ENCODE measurements at places on chromosomes 7 and 10.
A peak's percentile ranks its signal among the peaks of the same experiment; 100 is the strongest.

- no peak for DNase-seq
These were observed 19.6 kb downstream of the CSTF2T start for GRCh38 chr10:51679841-51680240.

GRCh38 chr10:66678521-66678920 lies 247.3 kb upstream of the LRRTM3 start:
- no peak for DNase-seq

DNA sequence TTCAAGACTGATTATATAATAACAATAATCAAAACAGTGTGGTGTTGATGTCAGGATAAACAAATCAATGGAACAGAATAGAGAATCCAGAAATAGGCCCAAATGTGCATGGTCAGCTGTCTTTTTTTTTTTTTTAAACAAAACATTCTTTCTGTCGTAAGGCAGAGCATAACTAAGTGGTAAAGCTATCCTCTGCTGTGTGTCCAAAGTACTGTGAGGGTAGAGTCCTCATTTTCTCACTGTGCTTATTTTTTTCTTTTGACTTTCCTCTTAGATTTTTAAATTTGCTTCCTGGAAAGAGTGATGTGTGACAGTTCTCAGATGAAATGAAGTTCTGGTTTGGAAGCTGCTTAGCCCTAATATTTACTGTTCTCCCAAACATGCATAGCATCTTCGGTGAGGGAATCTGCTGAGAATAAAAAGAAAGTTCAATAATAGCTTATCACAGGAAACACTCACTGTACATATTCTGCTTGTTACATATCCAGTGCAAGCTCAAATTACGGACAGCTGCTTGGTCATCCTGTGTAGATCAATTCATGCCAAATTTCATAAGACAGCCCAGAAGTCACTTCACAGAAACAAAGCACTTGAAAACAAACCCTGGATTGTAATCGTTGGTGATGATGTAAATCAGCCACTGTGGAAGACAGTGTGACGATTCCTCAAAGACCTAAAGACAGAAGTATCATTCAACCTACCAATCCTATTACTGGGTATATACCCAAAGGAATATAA lies 423.9 kb downstream of the NEBL start:
- DNase-seq = no peak

DNA sequence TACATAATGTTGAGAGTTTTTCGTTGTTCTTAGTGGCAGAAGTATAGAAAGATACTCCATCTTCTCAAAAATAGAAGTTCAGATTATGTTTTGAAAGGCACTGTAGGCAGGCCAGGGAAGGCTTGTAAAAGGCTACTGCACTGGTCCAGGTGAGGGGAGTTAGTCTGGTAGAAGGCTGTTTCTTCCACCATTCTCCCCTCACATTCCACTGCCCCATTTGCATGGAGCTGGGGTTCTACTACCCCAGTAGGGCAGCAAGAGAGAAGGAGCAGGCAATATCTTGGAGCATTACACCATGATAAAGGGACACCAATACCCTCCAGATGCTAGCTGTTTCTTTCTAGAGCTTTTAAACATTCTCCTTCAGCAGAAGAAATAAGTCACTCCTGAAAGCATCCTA lies 16.5 kb upstream of the SGMS1 start:
- DNase-seq = no peak

DNA sequence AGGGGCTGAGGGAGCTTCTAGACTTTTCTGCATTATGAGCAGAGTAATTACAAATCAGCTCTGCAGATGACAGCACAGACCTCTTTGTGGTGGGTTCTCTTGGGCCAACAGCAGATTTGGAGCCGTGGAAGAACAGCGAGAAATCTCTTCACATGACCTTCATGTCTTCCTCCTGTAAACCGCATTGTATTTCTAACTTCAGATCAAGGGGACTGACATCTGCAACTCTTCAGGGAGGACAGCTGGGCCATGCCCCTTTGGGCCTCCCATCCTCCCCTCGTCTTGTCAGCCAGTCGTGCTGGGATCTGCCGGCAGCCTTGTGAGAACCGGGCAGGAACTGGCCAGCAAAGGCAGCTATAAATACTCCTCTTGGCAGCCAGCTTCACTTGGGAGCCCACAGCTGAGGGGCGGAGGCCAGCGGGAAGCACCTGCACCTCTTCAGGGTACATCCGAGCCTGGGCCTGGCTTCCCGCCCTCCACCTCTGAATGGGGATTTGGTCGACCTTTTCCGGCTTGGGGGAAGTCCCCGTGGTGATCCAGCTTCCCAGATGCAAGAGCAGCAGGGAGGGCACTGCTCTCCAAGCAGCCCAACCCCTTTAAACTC lies 54.7 kb downstream of the STEAP1B start:
- no peak for DNase-seq

DNA sequence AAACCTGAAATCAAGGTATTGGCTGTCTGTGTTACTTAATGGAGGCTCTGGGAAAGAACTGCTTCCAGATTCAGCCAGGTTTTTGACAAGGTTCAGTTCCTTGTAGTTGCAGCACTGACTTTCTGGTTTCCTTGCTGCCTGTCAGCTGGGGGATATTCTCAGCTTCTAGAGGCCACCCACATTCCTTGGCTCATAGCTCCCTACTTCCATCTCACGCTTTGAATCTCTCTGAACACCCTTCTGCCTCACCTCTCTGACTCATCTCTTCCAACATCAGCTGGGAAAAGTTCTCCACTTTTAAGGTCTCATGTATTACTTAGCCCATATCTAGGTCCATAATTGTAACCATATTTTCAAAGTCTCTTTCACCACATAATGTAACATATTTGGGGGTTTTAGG lies 22.9 kb upstream of the GPR22 start:
- DNase-seq = no peak

- DNase-seq = no peak
These were observed 26.5 kb downstream of the VWA2 start for GRCh38 chr10:114265392-114266053.

DNA sequence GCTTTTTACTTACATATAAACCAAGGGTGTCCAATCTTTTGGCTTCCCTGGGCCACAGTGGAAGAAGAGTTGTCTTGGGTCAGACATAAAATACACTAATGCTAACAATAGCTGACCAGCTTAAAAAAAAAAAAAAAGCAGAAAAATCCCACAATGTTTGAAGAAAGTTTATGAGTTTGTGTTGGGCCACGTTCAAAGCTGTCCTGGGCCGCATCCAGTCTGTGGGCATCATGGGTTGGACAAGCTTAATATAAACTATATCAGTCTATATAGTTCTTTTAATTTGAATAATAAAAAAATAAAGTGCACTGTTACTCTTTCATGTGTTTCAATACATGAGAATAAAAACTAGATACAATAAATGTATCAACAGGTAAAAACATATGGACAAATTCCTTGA lies 179.9 kb downstream of the DNAJC1 start:
- DNase-seq = no peak

- DNase-seq = peak; percentile 29
These were observed 21.4 kb downstream of the TMEM273 start for GRCh38 chr10:49166484-49167400.

DNA sequence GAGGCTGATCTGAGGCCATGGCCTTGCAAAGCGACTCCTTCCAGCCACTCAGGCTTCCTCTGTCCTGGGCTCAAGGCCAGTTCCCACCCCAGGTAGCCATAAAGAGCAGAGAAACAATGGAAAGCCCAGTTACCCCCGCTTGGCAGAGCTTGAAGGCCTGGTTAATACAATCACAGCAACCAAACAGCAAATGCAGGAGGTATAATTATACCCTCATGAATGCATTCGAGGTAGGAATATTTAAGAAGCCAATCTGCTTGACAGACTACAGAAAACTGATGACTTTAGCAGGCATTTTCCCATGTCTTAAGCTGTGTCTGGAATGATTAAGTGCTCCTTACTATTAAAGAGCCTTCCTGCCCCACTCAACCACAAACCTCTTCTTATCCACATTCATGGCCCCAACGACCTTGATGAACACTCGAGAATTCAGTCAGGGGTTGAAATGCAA lies 114.1 kb upstream of the MACROH2A2 start:
- DNase-seq = no peak

- no peak for DNase-seq
These were observed 638 bp downstream of the IQCE start for GRCh38 chr7:2559283-2559950.

GRCh38 chr7:1422512-1423263 lies 36.6 kb downstream of the MICALL2 start:
- no peak for DNase-seq

GRCh38 chr10:17910125-17910789 lies 41.5 kb upstream of the SLC39A12 start:
- DNase-seq = no peak

DNA sequence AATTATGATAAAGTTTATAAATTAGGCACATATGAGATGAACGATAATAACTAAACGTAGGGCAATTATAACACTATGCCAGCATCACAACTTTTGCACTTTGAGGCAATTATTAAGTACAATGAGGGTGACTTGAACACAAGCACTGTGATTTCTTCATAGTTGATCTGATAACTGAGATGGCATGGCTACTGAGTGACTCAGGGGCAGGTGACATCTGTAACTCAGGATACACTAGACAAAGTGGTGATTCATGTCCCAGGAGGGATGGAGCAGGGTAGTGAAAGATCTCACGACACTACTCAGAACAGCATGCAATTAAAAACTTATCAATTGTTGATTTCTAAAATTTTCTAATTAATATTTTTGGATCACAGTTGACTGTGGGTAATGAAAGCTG lies 98.3 kb upstream of the ARHGAP21 start:
- DNase-seq = no peak

- no peak for DNase-seq
These were observed 982 bp downstream of the PGAM1 start for GRCh38 chr10:97426776-97427570.

DNA sequence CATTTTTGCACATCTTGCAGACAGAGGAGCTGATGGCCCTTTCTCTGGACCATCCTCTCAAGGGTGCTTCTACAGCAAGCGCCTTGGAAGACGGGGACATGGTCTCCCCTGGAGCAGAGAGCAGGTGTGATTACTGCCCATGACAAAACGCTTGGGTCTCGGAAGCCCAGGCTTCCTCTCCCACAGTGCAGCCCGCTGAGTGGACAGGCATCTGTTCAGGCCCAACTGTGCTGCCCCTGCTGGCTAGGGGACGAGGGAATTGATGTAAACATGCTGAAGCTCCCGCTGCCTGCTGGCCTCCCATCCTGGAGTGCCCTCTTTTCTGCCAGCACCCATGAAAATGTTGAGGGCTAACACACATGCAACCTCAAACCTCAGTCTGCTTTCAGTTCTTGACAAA lies 14.3 kb downstream of the IL15RA start:
- no peak for DNase-seq

DNA sequence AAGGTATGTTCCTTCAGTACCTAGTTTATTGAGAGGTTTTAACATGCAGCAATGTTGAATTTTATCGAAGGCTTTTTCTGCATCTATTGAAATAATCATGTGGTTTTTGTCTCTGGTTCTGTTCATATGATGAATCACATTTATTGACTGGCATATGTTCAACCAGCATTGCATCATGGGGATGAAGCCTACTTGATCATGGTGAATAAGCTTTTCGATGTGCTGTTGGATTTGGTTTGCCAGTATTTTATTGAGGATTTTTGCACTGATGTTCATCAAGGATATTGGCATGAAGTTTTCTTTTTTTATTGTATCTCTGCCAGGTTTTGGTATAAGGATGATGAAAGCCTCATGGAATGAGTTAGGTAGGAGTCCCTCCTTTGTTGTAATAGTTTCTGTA lies 204.0 kb upstream of the GNAI1 start:
- no peak for DNase-seq

- no peak for DNase-seq
These were observed 4.3 kb downstream of the NOC3L start for GRCh38 chr10:94358480-94358879.

- no peak for DNase-seq
These were observed 74.9 kb upstream of the COL13A1 start for GRCh38 chr10:69726850-69727249.

DNA sequence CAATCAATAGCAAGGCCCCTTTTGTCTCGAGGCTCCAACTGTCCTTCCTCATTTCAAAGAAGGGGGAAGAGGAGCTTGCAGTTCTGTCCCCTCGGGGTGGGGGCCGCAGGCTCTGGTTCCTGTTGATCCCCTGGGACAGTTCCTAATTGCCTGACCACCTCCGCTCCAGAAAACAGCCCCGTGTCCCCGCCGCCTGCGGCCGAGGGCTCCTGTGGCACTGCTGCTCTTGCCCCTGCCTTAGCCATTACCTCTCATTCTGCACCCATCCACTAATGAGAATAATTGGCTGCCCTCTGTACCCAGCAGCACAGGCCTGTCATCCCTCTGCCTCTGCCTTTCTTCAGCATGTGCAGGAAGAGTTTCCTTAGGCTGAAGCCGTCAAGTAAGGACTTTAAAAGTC lies 668.3 kb upstream of the FOXK1 start:
- no peak for DNase-seq

DNA sequence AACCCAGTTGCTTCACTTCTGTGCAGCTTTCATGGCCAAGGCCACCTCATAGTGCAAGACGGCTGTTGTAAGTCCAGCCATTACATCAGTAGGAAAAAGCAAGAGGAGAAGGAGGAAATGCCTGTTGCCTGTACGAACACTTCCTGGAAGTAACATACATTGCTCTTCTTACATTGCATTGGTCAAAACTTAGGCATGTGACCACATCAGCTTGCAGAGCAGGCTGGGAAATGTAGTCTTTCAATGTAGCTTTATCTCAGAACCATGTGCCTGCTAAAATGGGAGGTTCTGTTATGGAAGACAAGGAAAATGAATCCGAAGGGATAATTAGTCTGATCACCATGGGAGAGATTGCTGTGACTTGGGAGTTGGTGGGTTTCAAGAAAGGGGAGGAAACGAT lies 4.3 kb downstream of the SLC29A3 start:
- no peak for DNase-seq

DNA sequence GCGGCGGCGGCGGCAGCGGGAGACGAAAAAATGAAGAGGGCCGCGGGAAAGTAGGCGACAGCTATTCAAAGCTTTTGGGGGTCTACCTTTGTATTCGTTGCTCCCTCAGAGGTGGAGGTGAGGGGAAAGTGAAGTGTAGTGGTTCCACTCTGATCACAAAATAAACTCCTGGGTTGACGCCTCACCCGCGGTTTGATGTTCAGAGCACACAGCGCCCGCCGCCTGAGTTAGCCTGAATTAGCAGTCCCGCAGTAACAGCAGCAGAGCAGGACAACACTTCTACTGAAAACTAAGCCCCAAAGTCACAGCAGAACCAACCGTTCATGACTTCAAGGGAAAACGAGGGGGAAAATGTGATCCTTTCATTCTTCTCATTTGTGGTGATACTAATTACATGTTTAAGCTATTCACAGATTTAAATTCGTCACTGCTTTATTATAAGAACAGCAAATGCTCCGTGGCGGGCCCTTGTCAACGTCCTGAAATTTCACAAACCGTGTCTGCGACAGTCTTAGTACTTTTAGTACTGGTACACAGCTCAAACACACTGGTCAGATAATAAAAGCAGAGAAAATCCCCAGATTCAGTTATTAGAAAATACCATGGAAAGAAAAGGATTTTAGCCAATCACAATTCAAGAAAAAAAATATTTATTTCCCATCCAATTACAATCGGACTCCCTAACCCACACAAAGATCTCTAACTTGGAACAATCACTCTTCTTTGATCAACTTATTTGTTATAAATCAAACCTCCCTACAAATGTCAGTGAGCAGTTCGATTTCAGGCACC lies 563 bp upstream of the JMJD1C start:
- no peak for DNase-seq

- peak; percentile 33 for DNase-seq
These were observed 271.6 kb downstream of the RPS24 start for GRCh38 chr10:78305311-78305710.
